ENCODE measurements at places on chromosomes 16 and 17.
A peak's percentile ranks its signal among the peaks of the same experiment; 100 is the strongest.

DNA sequence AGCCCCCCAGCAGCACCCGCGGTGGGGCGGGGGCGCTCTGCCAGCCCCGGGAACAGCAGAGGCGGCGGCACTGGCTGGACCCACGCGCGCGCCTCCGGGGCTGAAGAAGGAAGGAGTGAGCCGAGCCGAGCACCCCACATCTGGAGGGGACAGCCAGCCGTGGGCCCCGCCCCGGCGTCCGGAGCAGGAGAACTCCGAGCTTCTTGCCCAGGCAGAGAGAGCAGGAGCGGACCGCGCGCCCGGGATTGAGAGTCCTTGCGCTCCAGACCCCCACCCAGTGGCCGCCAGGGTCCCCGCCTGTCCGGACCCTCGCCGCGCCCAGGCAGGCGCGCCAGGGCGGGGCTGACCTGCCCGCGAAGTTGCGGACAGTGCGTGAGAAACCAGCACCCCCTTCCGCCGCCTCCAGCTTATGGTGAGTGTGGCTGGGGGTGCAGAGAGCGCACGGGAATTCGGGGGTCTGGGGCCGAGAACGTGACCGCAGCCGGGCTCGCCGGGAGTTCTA lies 921.9 kb upstream of the EEF2KMT start:
- DNase-seq: no peak

- no peak for DNase-seq
Observed at GRCh38 chr17:57636985-57637665, 108.0 kb downstream of the CCDC182 start.

- DNase-seq: no peak
Observed at GRCh38 chr17:70022175-70022574, 52.9 kb upstream of the KCNJ16 start.

DNA sequence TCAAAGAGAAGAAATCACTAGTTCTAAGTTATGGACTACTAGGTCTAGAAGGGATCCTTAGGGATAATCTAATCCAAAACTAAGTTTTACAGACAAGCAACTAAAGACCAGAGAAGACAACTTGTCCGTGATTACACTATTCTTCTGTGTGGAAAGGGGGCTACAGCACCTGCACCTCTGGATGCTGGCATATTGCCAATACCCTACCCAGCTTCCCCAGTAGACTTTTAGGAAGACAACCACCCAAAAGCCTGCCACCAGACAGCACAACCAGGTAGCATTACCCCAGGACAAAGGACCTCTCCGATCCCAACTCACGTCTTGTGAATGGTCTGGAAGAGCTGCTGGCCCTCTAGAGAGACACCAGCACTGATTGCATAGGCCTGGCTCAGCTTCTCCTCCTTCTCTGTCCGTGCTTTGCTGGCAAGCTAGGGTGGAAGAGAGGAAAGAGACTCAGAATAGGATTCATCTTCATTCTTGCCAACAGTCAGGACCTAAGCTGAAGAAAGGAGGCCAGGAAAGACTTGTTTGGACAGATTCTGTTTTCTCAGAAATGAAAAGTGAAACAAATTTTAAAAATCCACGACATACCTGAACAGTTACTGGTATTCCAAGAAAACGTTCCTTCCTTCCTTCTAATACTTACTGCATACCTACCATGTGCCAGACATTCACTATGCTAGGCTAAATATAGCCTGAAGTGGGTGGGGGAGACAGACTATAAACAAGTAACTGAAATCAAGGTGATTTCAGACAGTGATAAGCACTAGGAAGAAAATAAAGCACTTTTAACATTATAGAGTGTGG lies 25.3 kb upstream of the TMEM101 start:
- DNase-seq: no peak

- DNase-seq: no peak
Observed at GRCh38 chr16:28587386-28587785, 9.5 kb downstream of the SULT1A2 start.

- no peak for DNase-seq
Observed at GRCh38 chr16:54805648-54806047, 125.0 kb upstream of the IRX5 start.

GRCh38 chr17:17605083-17605728 lies 13.7 kb upstream of the PEMT start:
- no peak for DNase-seq

- no peak for DNase-seq
Observed at GRCh38 chr17:14780097-14780651, 479.3 kb downstream of the HS3ST3B1 start.

GRCh38 chr16:89357055-89357816 lies 133.1 kb downstream of the ANKRD11 start:
- peak; percentile 65 for DNase-seq

DNA sequence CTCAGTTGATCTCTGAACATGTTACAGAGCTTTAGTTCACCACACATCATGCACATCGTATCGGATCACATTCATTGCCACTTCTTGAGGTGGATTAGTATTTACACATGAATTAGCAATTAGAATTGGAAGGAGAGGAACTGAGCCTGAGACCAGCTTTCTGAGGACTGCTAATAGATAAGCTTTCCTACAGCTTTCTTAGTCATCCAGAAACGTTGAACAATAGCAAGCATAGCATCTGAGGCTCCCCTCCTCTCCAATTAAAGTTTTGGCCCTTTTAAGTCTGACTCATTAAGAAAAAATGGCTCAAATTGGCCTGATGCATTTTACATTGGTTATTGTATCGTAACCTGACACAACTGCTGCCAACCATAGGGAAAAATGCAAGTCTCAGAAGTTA lies 1130.4 kb downstream of the CDH8 start:
- DNase-seq: no peak

DNA sequence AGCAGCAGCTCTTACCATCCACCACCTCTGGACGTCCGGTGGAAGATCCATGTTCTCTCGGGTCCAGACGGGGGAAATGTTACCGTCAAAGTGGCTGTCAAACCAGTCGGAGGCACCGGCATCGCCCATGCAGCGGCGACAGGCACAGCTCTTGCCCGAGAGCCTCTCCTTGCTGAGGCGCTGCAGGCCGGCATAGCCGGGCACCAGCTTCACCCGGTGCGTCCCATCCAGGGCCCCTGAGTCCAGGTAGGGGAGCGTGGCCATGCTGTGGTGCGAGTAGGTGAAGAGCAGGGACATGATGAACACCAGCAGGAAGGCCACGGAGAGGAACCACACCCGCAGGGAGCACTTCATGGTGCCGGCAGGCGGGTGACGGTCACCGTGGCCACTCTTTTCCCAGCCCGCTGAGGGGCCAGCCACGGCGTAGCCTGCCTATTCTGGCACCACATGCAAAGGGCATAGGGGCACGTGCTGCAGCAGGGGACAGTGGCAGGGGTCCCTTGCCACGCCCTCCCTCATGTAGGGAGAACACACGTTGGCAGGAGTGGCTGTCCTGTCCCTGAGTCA lies 40.6 kb downstream of the ST3GAL2 start:
- no peak for DNase-seq

GRCh38 chr17:78380370-78380769 lies 1.9 kb downstream of the PGS1 start:
- DNase-seq: no peak

- DNase-seq: no peak
Observed at GRCh38 chr16:80938004-80938878, 68.4 kb downstream of the CMC2 start.

- no peak for DNase-seq
Observed at GRCh38 chr17:17146786-17147406, 59.2 kb downstream of the PLD6 start.

- DNase-seq: no peak
Observed at GRCh38 chr17:52827526-52827925, 669.0 kb upstream of the CA10 start.

DNA sequence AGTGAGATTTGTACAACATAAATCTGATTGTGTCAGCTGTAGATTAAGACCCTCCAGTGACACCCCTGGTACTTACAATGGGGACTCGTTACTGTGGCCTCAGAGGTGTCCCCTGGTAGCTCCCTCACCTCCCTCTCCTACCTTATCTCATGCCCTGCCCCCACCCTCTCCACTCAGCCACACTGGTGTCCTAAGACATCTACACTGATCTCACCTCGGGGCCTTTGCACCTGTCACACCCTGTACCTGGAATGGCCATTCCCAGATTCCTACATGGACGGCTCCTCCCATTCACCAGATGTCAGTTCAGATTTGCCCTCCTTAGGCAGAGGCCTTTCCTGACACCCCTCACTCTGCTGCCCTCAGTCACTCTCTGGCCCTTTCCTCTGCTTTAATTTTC lies 319.3 kb downstream of the CPPED1 start:
- DNase-seq: no peak

DNA sequence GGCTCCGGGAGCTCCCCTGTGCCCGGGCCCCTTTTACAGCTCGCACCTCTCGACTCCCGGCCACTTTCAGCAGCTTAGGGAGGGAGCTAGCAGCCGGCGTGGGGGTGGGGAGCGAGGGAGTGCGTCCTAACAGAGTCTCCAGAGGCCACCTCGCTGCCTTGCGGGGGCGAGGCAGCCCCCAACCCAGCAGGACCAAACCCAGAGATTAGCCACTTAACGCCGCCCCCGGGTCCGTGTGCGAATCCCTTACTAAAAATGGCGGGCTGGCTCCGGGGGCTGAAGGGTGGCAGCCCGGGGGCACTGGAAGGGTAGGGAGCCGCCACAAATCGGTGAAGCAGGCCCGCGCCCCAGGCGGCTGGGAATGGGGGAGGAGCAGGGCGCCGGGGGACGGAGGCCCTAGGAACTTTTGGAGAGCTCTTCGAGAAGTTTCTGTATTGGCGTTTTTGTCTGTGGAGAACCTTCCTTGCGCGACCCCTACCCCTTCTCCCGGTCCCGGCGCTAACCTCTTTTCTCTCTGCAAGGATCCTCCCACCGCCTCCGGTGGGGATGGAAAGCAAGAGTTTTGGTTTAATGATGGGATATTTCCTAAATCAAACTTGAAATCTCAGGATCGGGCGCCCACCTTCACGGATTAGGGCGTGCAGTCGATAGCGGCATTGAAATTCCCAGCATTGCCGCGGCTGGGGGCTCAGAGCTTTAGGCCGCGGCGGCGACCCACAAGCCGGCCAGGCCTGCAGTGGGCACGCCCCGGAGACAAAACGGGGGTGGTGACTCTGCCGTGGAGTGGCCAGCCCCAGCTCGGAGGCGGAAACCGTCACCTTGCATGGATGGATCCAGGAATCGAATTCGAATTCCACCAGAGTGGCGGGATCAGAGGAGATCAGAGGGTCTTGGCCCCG lies 793 bp upstream of the IRX3 start:
- no peak for DNase-seq

- no peak for DNase-seq
Observed at GRCh38 chr17:17729620-17730249, 48.5 kb downstream of the RAI1 start.

DNA sequence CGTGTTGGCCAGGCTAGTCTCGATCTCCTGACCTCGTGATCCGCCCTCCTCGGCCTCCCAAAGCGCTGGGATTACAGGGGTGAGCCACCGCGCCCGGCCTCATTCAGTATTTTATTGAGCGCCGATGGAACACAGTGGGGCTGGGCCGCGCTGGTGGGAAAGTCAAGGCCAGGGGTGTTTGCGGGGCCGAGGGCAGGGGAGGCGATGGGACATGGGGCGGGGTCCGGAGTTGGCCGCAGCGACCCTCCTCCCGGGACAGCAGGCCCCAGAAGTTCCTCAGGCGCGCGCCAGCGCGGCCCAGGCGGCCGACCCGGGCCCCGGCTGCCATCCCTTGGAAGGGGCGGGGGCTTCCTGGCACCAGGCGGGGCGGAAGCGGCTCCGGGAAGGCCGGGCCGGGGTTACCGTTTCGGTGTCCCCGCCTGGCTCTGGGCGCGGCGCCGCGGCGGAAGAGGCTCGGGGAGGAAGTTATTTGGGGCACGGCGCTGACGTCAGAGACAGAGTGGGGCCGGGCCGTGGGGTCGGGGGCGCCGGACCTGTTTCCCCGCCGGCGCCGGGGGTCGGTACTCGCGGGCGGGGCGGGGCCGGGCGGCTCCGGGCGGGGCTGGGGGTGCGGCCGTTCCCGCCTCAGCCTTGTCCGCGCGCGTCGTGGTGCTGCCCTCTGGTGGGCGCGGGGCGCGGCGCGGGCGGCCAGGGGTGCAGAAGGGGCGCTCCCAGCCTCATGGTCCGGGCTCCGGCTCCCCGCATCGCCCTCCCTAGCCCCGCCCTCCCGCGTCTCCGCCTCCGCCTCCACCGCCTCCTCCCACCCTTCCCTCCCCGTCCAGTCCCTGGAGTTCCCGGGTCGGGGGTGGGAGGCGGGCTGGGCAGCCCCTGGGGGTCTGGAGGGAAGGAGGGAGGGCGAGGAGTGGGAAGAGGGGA lies 952 bp upstream of the PRSS27 start:
- peak; percentile 88 for DNase-seq

- no peak for DNase-seq
Observed at GRCh38 chr16:75064403-75065148, 52.0 kb downstream of the LDHD start.

DNA sequence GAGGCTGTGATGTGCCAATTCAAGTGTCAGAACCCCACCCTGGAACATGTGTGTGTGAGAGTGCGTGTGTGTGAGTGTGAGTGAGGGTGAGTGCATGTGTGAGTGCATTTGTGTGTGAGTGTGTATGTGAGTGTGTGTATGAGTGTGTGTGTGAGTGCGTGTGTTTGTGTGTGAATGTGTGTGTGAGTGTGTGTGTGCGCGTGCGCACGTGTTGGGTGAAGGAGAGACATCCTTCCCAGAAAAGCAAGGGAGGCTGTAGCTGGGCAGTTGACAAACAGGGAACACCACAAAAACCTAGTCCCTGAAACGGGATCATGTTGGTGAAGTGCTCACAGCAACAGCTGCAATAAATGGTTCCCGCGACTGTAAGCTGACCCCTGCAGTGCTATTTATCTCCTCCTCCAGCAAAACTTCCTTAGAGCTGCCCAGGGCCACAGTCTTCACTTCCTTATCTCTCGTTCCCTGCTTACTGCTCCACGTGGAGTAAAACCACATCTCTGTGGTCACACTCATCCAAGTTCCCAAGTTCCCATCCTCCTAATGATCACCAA lies 40.1 kb upstream of the RPL38 start:
- no peak for DNase-seq

DNA sequence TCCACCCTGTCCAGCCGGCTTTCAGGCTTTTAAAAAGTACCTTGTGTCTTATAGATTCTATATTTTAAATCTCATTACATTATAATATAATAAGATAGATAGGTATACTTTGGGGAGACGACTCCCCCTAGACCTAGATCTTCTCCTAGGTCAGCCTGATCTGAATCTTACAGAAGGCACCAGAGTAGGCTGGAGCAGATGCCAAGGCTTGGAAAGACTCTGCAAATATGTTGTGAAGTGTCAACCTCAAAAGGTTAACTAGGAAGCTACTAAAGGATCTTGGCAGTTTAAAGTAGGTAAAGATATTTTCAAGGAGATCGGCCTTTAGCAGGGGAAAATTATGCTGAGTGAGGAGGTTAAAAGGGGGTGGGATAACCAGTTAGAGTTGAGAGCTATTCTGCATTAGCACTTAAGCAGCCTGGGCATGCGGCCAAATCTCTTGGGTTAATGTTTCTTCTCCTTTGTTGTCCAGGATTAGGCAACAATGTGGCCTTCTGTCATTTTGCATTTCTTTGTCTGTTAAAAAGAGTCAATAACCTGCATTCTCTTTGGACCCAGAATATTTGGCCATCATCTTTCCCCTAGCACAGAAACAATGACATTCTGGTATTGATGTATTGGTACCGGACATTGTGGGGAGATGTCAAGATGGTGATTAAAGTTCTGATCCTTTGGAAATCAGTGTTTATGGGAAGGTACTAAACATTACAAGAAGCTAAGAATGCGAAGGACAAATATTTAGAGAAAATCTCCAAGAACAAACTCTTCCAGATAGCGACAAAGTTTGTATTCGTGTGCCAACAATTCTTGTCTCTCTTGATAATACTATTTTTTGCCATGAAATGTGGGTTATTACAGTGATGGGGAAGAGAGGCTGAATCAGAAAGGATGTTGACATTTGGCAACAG lies 51.2 kb upstream of the DHX40 start:
- no peak for DNase-seq

- no peak for DNase-seq
Observed at GRCh38 chr16:3564130-3564888, 12.9 kb downstream of the NLRC3 start.
